ENCODE measurements at places on chromosomes 4 and X.

- peak overlapping the region; percentile 30 for H3K27ac ChIP-seq
- peaks cover 41% of the 10 kb centered on the region for H3K4me1 ChIP-seq
- no peak overlapping the region for H3K4me3 ChIP-seq
Observed at GRCh38 chr4:38078590-38079421, 118.6 kb downstream of the PTTG2 start.

- peaks cover 15% of the 10 kb centered on the region for H3K4me1 ChIP-seq
- H3K27me3 ChIP-seq: no peaks in the 10 kb centered on the region
- no peak for DNase-seq
- no peak overlapping the region for H3K4me3 ChIP-seq
- H3K27ac ChIP-seq: no peak overlapping the region
- H3K36me3 ChIP-seq: peaks cover 47% of the 10 kb centered on the region
Observed at GRCh38 chr4:77023920-77024319, 51.9 kb downstream of the CCNI start.

DNA sequence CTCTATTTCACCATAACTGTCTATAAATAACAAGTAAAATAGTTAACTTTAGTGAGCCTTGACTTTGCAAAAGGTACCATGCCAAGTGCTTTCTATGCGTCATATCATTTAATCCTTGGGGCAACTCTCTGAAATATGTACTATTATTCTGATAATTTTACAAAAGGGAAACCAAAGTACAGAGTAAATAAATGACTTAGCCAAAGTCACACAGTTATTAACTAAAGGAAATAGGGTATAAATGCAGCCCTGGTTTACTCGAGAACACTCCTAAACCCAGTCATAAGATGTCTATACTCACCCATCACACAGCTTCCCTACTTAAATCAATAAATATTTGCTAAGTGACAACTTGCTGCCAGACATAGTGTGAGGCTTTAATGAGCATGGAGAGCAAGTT is 14.4 kb downstream of the KCTD8 start:
- no peak overlapping the region for H3K4me3 ChIP-seq
- no peaks in the 10 kb centered on the region for H3K4me1 ChIP-seq
- H3K27me3 ChIP-seq: no peaks in the 10 kb centered on the region

DNA sequence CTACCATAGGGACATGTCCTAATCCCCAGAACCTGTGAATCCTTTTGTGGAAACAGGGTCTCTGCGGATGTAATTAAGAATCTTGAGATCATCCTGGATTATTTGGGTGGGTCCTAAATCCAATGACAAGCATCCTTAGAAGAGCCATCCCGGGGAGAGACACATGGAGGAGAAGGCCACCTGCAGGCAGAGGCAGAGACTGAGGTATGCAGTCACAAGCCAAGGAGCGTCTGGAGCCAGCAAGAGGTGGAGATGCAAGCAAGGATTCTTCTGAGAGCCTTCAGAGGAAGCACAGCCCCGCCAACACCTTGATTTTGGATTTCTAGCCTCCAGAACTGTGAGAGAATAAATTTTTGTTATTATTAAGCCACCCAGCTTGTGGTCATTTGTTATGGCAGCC is 13.8 kb upstream of the FAT1 start:
- H3K36me3 ChIP-seq: no peaks in the 10 kb centered on the region
- no peaks in the 10 kb centered on the region for H3K4me1 ChIP-seq
- no peak for DNase-seq
- H3K4me3 ChIP-seq: no peak overlapping the region
- no peak overlapping the region for H3K27ac ChIP-seq

GRCh38 chr4:23720556-23720955 is 169.3 kb downstream of the PPARGC1A start:
- no peaks in the 10 kb centered on the region for H3K4me1 ChIP-seq
- no peaks in the 10 kb centered on the region for H3K27me3 ChIP-seq
- no peak overlapping the region for H3K27ac ChIP-seq
- H3K4me3 ChIP-seq: no peak overlapping the region
- no peak for DNase-seq

DNA sequence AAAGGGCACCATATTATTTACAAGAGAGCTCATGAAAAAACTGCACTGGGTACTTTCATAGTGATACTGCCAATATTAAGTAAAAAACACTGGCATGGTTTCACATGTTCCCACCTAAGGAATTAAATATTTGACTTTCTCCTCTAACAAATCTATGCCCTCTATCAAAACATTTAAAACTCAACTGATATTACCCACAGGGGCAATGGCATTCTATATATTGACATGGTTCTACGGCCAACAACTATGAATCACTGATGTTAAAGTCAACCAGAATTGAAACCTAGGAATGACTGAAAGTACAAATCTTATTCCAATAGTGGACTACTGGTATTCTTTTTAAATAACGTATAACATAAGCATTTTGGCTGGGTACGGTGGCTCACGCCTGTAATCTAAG is 28.2 kb downstream of the PHKA2 start:
- H3K27me3 ChIP-seq: no peaks in the 10 kb centered on the region
- H3K4me3 ChIP-seq: no peak overlapping the region
- H3K36me3 ChIP-seq: no peaks in the 10 kb centered on the region
- no peak overlapping the region for H3K27ac ChIP-seq

DNA sequence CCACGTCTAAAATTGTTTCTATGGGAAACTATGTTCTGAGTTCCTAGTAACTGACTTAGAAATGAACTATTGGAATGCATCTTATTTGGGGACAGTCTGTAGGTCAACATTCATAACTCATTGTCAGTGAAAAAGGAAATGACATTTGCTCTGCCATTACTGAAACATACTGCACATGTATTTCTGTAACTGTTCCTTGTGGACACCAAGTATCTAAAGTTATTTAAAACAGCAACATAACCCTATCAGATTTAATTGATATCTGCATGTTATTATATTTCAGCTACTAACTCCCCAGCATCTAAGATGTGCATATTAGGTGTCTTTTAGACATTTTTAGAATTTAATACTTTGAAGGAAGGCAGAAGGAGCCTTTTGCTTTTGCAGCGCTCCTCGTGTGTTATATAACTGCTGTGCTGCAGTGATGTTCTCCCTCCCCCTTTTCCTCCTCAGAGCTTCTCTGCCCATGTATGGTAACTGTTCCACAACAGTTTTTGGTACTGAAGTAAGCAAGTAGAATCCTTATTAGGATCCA is 37.2 kb upstream of the TMEM131L start:
- no peaks in the 10 kb centered on the region for H3K36me3 ChIP-seq
- no peaks in the 10 kb centered on the region for H3K27me3 ChIP-seq
- no peaks in the 10 kb centered on the region for H3K4me1 ChIP-seq
- no peak for DNase-seq
- H3K4me3 ChIP-seq: no peak overlapping the region
- no peak overlapping the region for H3K27ac ChIP-seq

DNA sequence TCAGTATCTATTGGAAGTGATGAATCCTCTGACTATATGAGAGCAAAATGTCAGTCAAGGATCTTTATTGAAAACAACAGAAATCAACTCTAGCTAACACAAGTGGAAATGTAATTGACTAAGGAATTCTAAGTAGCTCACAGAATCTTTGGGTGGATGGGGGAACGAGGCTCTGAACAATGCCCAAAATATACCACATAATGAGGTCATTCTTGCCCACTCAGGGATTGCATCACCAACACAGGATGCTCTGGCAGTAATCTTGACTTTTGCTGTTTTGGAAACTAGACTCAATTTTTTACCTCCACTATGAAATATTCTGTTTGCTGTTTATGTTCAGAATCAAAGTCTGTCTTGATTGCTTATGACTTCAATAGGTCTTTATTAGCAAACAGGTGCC is 127.4 kb upstream of the UNC5C start:
- no peak overlapping the region for H3K27ac ChIP-seq
- H3K4me1 ChIP-seq: no peaks in the 10 kb centered on the region
- no peaks in the 10 kb centered on the region for H3K36me3 ChIP-seq
- H3K4me3 ChIP-seq: no peak overlapping the region
- DNase-seq: no peak

DNA sequence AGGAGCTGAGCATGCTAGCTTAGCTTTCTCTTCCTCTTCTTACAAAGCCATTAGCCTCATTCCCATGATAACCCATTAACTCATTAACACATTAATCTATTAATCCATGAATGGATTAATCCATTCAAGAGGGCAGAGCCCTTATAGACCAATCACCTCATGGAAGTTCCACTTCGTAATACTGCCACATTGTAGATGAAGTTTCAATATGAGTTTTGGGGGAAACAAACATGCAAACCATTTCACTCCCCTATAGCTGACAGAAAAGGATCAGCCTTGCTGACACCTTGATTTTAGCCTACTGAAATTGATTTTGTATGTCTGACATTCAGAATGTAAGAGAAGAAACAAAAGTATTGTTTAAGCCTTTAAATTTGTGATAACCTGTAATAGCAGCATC is 251.8 kb upstream of the GALNTL6 start:
- no peaks in the 10 kb centered on the region for H3K36me3 ChIP-seq
- DNase-seq: no peak
- H3K4me1 ChIP-seq: no peaks in the 10 kb centered on the region
- H3K27ac ChIP-seq: no peak overlapping the region
- H3K4me3 ChIP-seq: no peak overlapping the region

DNA sequence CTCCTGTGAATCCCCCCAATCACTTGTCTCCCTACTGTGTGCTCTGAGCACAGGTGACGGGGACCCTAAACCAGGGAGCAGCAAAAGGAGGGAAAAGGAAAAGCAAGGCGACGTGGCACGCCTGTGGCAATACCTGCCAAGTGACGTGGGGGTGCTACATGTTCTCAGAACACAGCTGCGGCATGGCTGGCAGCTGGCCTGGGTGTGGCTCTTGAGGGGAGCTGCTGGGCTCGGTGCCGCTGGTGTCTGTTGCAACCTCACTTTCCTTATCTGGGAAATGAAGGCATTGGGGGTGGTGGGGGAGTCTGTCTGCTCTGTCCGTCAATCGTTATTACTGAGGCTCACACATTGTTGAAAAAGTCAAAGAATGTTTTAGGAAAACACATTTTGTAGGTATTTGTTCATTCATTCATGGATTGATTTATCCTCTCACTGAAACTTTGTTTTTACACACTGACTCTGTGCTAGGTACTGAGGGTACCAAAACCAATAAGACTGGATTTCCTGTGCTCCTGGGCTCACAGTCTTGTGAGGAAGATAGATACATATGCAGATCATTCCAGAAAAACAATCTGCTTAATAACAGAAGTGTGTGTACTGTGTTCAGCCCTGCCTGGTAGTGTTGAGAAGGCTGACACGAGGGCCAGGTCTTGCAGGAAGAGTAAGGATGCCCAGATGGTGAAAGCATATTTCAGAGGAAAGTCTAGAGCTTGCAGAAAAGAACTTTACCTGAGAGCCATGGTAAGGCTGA is 217.6 kb downstream of the PTTG2 start:
- no peaks in the 10 kb centered on the region for H3K36me3 ChIP-seq
- H3K27ac ChIP-seq: no peak overlapping the region
- no peak for DNase-seq
- H3K27me3 ChIP-seq: no peaks in the 10 kb centered on the region
- no peak overlapping the region for H3K4me3 ChIP-seq
- H3K4me1 ChIP-seq: peaks cover 36% of the 10 kb centered on the region

- no peak for DNase-seq
- H3K27me3 ChIP-seq: no peaks in the 10 kb centered on the region
- H3K4me3 ChIP-seq: no peak overlapping the region
- no peak overlapping the region for H3K27ac ChIP-seq
Observed at GRCh38 chr4:163201358-163201757, 34.7 kb upstream of the NAF1 start.

- no peak overlapping the region for H3K27ac ChIP-seq
- DNase-seq: no peak
- no peaks in the 10 kb centered on the region for H3K36me3 ChIP-seq
- no peaks in the 10 kb centered on the region for H3K4me1 ChIP-seq
- no peak overlapping the region for H3K4me3 ChIP-seq
Observed at GRCh38 chr4:39662683-39663082, 24.0 kb upstream of the SMIM14 start.

- DNase-seq: no peak
- no peak overlapping the region for H3K4me3 ChIP-seq
- H3K36me3 ChIP-seq: no peaks in the 10 kb centered on the region
- no peaks in the 10 kb centered on the region for H3K27me3 ChIP-seq
- H3K4me1 ChIP-seq: no peaks in the 10 kb centered on the region
Observed at GRCh38 chrX:12770440-12770839, 20.8 kb upstream of the PRPS2 start.

- H3K27ac ChIP-seq: no peak overlapping the region
- no peaks in the 10 kb centered on the region for H3K27me3 ChIP-seq
- no peaks in the 10 kb centered on the region for H3K36me3 ChIP-seq
- no peaks in the 10 kb centered on the region for H3K4me1 ChIP-seq
Observed at GRCh38 chr4:152620915-152621314, 58.9 kb downstream of the TMEM154 start.

- H3K27me3 ChIP-seq: no peaks in the 10 kb centered on the region
- no peak overlapping the region for H3K27ac ChIP-seq
- no peaks in the 10 kb centered on the region for H3K36me3 ChIP-seq
- no peaks in the 10 kb centered on the region for H3K4me1 ChIP-seq
- no peak for DNase-seq
Observed at GRCh38 chrX:119726900-119727555, 31.4 kb upstream of the SOWAHD start.

DNA sequence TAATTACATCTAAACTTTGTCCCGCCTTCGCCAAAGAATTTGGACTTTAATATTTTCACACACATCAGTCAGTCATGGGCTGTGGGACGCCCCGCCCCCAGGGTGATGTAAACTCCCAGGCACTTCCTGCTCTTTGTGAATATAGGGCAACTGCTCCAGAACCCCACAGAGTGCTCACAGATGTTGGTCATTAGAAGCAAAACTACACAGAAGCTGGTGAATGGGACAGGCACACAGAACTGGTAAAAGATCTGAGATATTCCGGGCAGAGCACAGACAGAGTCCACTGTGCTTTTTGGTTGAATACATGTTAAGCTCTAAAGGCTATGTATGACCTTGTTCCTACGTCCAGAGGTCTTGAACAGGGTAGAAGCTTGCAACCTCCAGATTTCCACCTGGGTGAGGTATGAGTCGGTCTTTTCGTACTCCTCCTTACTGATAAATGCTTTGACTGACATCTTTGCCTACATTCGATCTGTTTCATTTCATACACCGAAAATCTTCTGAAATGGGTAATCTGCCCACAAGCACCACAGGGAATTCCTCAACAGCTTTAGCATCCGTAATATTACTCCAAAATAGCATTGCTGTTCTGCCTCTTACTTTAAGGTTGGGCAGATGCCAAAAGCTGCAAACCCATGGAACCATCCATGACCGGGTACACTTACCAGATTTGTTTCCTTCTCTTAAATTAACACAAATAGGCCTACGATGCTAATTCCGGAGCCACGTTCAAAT is 144.6 kb downstream of the AMELX start:
- no peak for DNase-seq

DNA sequence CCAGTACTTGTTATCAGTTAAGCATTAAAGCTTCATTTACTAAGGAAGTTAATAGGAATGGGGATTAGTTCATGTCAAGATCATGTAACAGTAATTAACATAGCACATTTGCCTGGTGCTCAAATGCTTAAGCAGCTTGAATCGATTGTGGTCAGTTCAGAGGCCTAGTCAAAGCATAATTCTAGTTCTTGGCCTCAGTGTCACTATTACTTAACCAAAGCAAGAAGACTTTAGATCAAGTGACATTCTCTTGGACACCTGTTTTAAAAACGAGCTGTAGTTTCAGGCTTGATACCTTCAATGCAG is 115.2 kb upstream of the BMPR1B start:
- H3K36me3 ChIP-seq: no peaks in the 10 kb centered on the region
- H3K4me1 ChIP-seq: no peaks in the 10 kb centered on the region
- H3K27ac ChIP-seq: no peak overlapping the region
- no peak for DNase-seq
- H3K27me3 ChIP-seq: no peaks in the 10 kb centered on the region
